ENCODE measurements at places on chromosomes 5 and 9. TPM values are rescaled to one million over a fixed set of nuclear protein-coding genes. Genes with fewer than 3 reads are reported as not detected.

PCDHGA2 gene
- 3.7 TPM for total RNA-seq

C9orf50 gene
- not detected for total RNA-seq

CYSRT1 gene
- total RNA-seq = 0.42 TPM

CD74 gene
- 486 TPM for total RNA-seq

ZNG1C gene
- 18.5 TPM for total RNA-seq

AMACR gene
- total RNA-seq = 5.6 TPM

DCAF12 gene
- 32.3 TPM for total RNA-seq

CBY3 gene
- not detected for total RNA-seq

ANGPTL2 gene
- total RNA-seq = 169 TPM

CCL28 gene
- 1.4 TPM for total RNA-seq

SLC34A1 gene
- not detected for total RNA-seq

CDKN2B-AS1 gene
- 0.64 TPM for total RNA-seq

TEK gene
- total RNA-seq = 16.3 TPM

CTXN3 gene
- total RNA-seq = not detected

TMC1 gene
- 0.48 TPM for total RNA-seq

SARDH gene
- total RNA-seq = 0.87 TPM

EGFLAM gene
- 132 TPM for total RNA-seq

FOXD4L5 gene
- total RNA-seq = not detected

All from mesenteric fat pad (tissue), 1 donor.